ENCODE measurements at places on chromosomes 1 and 21.

DNA sequence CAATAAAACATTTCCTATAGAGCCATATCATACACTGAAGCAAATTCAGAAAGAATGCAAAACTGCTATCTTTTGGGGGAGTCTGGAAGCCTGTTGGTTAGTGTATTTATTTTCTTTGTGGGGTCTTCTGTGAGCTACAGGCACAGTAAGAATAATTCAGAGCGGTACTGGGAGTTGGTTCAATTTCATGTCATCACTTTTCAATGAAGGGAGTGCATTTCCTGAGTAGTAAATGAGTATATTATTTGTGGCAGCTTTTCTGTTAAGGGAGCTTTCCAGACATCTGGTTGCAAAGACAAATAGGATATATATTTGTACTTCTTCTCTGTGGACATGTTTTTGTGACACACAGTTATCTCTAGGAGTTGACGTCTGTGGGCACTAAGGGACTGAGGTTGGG lies 130.6 kb downstream of the HUNK start:
- no peak for DNase-seq

GRCh38 chr1:63435161-63435560 lies 67.7 kb downstream of the ALG6 start:
- DNase-seq: no peak

GRCh38 chr1:165376041-165376810 lies 19.7 kb upstream of the LMX1A start:
- DNase-seq: no peak

GRCh38 chr1:76625886-76626678 lies 241.2 kb upstream of the ST6GALNAC5 start:
- no peak for DNase-seq

DNA sequence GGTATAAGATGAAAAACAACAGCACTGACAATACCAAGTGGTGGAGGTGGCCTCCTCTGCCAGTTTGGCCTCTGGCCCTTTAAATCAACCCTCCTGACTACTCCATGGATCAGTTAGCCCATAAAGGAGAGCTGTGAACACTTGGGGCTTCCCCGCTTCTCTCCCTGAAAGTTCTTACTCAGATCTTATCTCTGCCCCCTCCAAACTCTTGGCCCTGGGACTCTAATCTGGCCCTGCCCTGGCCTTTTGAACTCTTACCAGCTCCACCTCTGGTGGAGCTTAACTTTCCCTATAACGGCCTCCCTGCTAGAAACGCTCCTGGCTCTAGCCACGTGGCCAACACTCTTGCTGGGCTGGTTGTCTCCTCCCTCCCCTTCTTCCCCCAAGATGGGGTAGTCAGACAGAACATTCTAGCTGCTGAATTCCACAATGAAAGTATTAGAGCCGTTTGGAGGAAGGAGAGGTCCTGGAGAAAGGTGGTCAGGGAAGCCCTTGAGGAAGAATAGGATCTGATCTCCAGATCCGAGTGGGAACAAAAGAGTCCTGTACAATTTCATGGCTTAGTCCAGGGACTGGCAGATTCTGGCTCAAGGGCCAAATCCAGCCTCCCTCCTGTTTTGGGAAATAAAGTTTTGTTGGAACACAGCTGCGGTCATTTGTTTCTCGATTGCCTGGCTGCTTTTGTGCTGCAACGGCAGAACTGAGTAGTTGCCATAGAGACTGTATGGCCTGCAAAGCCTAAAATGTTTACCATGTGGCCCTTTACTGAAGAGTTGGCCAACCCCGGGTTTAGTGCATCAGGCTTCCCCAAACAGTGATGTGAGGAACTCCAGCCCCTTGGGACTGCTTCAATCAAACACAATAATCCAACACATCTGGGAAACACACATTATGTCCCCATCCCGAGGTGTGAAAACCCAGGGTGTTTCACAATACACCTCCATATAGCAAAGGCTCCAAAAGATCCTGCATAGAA lies 9.5 kb upstream of the PIGR start:
- DNase-seq: no peak

- no peak for DNase-seq
Measured at GRCh38 chr1:98898940-98899339, 105.7 kb downstream of the PLPPR5 start.

Measured in Panc1 (cell line).